ENCODE measurements at places on chromosomes 7 and 10.

DNA sequence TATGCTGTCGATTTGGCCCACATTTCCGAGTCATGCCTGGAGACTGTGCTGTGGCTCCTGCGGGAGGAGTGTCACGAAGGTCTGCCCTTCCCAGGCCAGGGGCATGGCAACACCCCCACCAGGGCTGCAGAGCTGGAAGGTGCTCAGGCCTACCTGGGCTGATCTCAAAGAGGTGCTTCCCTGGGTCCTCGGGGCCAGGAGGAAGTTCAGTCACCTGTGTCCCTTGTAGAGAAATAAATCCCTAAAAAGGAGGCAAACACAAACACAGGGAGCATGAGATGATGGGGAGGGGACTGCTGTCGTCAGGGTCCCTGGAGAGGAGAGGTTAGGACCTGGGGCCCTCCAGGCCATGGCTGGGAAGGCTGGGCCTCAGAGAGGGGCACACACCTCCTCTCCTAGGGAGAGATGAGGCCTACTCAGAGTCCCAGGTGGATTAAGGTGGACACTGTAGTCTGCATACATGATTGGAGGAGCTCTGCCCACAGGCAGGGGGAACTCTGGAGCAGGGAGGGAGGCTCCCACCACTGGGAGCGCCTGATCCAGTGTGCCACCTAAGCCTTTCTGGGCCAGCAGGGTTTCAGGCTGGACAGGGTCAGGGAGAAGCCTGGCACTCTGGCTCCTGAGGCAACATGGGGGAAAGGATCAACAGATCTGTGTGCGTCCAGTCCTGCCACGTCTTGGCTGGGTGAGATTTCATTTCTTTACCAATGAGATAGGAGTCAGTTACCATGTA lies 49.4 kb downstream of the ARHGAP22 start:
- no peak for DNase-seq

- no peak for DNase-seq
These were observed 4.8 kb downstream of the AKAP9 start for GRCh38 chr7:91945476-91945875.

- no peak for DNase-seq
These were observed 10.6 kb upstream of the LRRC72 start for GRCh38 chr7:16515785-16516685.

- no peak for DNase-seq
These were observed 38.2 kb downstream of the PRSS2 start for GRCh38 chr7:142808802-142809583.

DNA sequence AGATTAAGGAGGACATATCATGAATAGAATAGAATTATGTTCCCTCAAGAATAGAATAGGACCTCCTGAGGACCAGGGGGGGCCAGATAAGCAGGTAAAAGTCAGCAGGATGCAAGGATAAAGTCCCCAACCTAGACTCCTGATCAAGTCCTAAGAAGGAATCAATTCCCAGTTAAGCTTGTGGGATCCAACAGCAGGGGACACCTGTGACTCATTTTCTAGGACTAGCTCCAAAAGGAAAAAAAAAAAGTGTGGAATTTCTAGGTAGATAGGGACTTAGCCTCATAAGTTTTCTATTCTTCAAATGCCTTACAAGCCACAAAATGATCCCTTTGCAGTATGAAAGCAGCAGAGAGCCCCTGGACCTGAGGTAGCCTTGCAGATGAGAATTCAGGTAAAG lies 336.2 kb downstream of the WDR11 start:
- DNase-seq, result no peak

DNA sequence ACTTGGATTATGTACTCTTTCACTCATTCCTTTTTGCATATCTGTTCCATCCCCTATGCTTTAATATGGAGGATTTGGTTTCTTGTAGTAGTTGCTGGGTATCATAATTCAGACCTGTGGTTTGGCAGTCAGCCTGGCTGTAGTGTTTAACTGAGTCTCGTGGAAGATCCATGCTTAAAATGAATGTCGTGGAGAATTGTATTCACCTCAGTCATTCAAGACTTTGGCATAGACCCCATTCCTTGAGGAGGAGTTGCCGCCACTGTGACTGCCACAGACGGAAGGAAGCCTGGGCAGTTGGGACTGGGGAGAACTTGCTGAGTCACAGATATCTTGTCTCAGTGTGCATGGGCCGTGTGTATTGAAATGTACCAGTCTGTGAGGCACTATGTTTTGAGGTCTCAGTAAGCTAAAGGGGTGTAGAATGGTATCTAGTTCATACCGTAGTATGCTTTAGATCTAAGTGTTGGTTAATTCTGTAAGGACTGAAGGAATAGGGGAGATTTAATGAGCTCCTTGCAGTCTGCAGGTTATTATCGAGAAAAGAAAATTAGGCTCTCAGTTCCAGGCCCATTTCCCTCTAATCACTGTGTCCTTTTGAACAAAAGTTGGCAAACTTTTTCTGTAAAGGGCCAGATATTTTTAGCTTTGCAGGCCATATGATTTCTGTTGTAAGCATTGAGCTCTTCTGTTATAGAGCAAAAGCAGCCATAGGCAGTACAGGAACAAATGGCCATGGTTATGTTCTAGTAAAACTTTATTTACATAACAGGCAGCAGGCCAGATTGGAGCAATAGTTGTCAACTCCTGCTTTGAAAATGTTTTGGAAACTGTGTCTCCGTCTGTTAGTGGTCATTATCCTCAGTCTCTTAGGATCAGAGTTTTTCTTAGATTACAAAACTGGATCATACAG lies 76.8 kb downstream of the TPST1 start:
- peak; percentile 89 for DNase-seq

DNA sequence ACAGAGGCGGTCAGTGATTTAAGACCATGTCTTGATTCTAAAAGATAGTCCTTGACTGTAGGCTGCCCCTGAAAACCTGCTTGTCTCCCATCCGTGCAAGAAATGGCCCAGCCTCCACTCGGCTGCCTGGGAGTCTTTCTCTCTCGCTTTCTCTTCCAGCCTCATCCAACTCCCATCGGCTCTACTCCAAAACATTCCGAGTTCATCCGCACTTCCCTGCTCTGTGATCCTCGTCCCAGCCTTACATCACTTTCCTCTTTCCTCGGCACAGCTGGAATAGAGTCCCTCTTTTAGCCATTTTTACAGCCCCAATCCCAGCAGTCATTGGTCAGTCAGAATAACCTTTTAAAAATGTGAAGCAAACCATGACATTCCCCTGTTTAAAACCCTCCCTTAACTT lies 135.1 kb downstream of the TAX1BP1 start:
- DNase-seq, result no peak

GRCh38 chr7:40879941-40880543 lies 745.2 kb downstream of the SUGCT start:
- DNase-seq, result no peak

DNA sequence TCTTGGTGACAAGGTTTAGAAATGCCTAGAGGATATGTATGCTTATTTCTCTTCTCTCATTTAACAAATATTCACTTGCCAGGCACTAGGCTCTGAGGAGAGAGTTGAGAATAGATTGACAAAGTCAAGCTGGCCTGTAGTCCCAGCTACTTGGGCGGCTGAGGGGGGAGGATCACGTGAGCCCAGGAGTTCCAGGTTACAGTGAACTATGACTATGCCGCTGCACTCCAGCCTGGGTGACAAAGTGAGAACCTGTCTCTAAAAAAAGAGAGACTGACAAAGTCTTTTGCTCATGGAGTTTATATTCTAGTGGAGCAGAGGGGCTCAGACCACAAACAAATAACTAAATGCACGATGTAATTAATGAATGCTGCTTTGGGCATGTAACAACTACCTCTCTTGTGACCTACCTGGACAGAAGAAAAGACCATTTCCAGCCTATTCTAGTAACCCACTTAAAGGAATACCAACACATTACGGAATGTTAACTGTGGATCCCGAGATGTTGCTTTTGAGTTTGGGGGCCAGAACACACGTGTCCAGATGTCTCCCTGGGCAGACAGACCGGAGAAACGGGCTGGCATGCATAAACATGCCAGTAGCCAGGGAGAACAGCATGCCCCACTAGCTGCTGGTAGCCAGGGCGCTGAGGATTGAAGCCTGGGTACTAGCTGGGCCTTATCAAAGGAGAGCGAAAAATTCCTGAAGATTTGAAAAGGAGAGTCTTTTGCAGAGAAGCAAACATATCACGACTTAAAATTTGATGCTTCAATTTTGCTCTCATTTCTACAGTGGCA lies 2.6 kb upstream of the BMPR1A start:
- DNase-seq, result no peak

- peak; percentile 30 for DNase-seq
These were observed 296.3 kb upstream of the SEMA3D start for GRCh38 chr7:85483177-85483576.

- DNase-seq, result peak; percentile 77
These were observed 137.3 kb downstream of the ANLN start for GRCh38 chr7:36526863-36527548.

DNA sequence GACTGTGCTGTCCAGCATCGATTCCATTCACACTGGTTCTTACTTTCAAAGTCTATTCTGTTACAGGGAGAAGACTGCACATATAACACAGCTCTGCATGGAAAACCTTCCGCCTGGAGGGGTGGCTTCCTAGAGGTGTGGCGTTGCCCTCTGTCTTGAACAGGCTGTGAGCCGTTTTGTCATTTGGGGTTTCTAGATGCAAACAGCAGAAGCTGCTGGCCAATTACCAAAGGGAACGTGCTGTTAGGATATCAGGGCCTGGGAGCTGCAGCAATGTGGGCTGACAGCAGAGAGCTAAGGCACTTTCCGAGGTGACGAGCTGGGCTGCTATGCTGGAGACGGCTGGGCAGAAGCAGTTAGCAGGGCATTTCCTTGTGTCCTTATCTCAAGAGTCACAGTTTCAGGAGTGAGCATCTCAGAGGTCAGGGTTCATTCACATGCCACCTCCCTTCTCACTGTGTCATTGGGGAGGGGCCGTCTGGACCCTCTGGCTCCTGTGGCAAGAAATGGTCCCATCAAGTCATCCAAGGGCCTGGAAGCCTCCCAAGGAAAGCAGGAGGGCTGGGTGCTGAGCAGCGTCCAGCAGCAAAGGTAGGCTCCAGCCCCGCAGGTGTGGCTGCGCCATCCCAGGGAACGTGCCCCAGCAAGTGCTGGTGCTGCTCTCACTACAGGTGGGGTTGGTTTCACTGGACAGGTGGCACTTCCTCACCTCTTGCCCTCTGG lies 106.5 kb downstream of the WDR37 start:
- no peak for DNase-seq

GRCh38 chr7:107582875-107583274 lies 2.8 kb downstream of the BCAP29 start:
- no peak for DNase-seq

DNA sequence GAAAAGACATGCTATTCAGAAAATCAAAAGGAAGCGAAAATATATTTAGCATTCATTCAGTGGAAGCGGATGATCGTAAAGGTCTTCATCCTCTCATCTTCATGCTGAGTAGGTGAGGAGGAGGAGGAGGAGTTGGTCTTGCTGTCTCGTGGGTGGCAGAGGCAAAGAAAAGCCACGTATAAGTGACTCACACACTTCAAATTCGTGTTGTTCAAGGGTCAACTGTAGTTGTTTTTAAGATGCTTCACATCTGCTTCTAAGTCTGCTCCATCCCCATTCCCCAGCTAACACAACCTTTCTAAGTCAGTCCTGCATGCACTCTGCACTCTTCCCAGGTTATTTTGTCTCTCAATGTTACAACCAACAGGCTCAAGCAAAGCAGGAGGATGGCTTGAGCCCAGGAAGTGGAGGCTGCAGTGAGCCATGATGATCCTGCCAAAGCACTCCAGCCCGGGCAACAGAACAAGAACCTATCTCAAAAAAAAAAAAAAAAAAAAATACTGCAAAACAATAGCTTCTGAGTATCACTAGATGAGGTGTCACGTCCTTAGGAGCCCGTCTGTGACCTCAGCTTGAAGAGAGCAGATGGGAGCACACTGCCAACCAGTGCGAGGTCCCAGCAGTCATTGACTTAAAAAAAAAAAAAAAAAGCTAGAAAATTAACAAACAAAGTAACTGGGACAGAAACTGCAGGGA lies 70.5 kb downstream of the SFMBT2 start:
- DNase-seq, result no peak

GRCh38 chr7:26280723-26281122 lies 10.9 kb upstream of the SNX10 start:
- no peak for DNase-seq

- no peak for DNase-seq
These were observed 96.0 kb upstream of the ADO start for GRCh38 chr10:62708569-62708968.

DNA sequence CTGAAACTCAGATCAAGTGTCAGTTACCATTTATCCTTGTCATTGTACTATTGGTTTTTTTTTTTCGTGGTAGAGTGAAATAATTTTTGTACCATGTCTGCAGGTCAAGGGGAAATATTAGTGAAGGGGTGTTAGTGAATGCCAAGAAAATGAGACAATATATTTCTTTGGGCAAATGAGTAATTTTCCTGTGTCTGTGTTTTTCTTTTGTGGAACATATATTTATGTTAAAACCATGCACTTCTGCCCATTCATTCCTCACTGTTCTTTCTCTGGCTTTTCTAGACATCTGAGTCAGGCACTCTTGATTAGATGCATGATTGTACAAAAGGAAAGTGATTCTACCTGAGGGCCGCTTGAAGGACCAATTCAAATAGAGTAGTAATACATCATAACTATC lies 161.6 kb downstream of the BICC1 start:
- DNase-seq, result no peak

DNA sequence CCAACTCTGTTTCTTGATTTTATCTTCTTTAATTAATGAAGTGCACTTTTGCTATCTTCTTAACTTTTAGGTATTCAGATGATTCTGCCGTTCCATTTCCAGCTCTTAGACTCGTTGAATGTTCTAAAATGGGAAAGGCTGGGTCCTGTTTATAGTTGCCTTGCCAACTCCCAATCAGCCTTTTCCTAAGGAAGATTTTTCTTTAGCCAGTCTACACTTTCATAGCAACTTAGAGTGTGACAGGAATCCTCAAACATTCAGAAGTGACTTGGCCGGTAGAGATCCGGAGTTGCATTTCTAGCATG lies 23.0 kb upstream of the TRIL start:
- DNase-seq, result no peak

- no peak for DNase-seq
These were observed 47.4 kb downstream of the GRB10 start for GRCh38 chr7:50735333-50735732.

- DNase-seq, result no peak
These were observed 56.9 kb downstream of the RBM20 start for GRCh38 chr10:110700947-110701616.

- DNase-seq, result no peak
These were observed 73.9 kb upstream of the PDGFA start for GRCh38 chr7:593324-594115.

DNA sequence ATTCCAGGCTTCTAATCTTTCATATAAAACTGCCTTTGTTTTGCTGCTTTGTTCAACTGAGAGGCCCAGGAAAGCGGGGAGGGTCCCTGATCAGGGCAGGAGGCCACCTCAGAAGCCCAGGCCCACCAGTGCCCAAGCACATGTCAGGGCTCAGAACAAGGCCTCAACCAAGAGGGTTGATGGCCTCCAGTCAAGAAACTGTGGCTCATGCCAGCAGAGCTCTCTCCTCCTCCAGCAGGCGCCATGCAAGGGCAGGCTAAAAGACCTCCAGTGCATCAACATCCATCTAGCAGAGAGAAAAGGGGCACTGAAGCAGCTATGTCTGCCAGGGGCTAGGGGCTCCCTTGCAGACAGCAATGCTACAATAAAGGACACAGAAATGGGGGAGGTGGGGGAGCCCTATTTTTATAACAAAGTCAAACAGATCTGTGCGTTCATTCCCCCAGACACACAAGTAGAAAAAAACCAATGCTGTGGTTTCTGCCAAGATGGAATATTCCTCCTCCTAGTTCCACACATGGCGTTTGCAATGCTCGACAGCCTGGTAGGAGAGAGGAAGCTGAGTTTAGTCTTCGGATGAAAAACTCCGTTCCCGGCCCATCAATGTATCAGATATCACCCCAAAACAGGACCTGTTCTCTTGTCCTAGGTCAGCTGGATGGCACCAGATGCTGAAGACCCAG lies 34.0 kb downstream of the PSAP start:
- DNase-seq, result no peak
